ENCODE measurements at places on chromosomes 4 and X.
A peak's percentile ranks its signal among the peaks of the same experiment; 100 is the strongest.

- no peak for DNase-seq
Measured at GRCh38 chrX:6225288-6225910, 3.3 kb downstream of the NLGN4X start.

- no peak for DNase-seq
Measured at GRCh38 chr4:159416073-159416472, 313.2 kb downstream of the RAPGEF2 start.

DNA sequence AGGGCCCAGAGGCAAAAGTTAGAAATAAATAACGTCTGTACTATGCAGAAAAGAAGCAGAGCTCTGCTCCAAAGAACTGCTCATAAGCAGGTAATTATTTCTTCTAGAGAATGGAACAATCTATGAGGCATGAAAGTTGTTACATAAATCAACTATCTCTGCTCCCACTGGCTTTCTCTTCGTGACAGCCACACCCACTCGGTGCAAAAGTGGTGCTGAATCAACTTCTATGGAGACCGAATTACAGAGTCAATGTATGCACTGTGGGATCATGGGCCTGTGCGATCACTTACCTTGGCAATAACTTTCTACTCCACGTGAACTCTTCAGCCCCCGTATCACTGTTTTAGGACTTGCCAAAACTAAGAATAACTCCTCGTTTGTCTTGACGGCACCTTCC lies 99.4 kb upstream of the ATXN3L start:
- DNase-seq = no peak

DNA sequence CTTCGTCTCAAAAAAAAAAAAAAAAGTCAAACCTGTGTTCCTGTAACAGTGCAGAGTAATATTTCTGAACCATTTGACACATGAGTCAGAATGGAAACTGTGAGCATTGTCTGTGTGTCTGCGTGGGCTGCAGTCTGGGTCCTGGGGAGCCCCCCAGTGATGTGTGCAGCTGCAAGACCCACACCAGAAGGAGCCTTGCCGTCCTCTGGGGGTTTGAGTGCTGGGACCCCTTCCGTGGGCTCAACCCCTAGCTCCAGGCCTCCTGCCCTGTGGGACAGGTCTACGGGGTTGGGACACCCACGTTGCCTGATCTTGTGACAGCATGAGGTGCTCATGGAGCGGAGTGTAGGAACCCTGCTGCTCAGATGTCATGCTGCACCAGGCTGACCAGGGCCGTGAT lies 43.7 kb downstream of the DDX3X start:
- no peak for DNase-seq

GRCh38 chr4:4645743-4646142 lies 103.9 kb upstream of the STX18 start:
- no peak for DNase-seq

DNA sequence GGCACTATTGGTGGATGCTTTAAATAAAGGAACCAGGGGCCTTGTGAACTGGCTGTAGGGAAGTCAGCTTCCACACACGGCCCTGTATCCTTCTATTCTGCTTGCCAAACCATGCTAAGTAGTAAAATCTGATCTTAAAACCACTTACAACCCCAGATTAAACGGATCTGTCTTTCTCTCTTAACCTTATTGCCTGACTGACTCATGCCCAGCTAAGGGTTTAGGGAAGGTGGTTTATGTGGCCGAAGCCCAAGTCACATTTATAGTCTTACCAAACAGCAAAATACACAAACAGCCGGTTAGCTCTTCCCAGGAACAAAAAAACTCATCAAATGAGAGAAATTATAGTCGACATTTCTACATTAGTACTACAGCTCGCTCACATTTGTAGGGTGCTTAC lies 988.4 kb upstream of the TENM3 start:
- DNase-seq = no peak

- peak; percentile 60 for DNase-seq
Measured at GRCh38 chr4:89307446-89308160, at the start of gene GPRIN3. Gene GPRIN3 (minus strand): TSS chr4:89307800. CDS start chr4:89250110, 57,690 bp downstream.

- no peak for DNase-seq
Measured at GRCh38 chr4:11739992-11740391, 311.3 kb upstream of the HS3ST1 start.

DNA sequence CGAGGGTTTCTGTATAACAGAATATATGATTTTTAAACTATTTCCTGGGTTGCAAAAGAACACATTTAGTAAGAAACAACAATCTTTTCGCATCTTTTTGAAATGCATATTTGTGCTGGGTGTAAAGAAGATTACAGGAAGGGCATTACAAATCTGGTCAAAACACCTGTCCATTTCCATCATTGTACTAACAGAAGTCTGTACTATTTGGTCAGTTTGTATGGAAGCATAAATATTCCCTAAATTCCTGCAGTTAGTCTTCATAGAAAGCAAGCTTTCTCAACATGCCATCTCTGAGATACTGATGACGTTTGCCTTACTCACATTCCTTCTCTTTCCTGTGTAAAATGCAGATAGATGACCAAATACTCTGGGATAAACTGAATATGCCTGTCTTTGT lies 203.3 kb downstream of the NWD2 start:
- no peak for DNase-seq

DNA sequence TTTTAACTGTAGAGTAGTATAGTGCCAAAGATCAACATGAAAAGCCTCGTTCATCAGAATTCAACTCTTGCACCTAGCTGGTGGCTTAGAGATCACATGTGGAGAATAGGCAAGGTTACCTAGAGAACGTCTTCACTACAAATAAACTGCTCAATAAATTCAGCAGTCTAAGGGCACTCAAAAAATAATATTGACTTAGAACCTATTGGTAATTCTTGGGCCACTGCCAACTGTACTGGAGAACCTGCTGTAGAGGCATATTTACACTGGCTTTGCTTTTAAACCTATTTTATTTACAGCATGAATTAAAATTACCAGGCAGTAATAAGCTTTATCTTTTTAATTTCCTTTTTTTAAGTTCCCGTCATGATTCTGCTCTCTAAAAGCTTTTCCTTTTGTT lies 343.7 kb downstream of the PDHA2 start:
- no peak for DNase-seq

- DNase-seq = no peak
Measured at GRCh38 chr4:102308032-102308799, 37.1 kb downstream of the SLC39A8 start.

- no peak for DNase-seq
Measured at GRCh38 chr4:40845154-40845835, 95.5 kb downstream of the NSUN7 start.

- no peak for DNase-seq
Measured at GRCh38 chrX:20399728-20400414, 133.2 kb upstream of the RPS6KA3 start.

DNA sequence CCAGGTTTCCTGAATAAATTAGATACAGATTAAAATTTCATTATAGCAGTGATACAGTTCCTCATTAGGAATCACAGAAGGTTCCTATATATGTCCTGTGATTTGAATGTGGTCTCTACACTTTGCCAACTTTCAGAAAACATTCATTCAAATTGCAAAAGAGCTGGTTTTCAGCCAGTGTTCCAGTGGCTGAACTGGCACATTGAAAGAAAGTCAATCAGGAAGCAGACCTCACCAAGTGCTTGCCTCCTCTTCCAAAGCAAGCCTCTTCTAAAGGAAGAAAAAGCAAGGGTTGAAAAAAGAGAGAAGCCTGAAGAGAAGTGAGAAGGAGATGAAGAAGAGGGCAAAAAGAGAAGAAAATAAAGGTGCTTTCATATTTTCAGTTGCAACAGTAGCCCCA lies 12.7 kb downstream of the KLHL34 start:
- DNase-seq = no peak

DNA sequence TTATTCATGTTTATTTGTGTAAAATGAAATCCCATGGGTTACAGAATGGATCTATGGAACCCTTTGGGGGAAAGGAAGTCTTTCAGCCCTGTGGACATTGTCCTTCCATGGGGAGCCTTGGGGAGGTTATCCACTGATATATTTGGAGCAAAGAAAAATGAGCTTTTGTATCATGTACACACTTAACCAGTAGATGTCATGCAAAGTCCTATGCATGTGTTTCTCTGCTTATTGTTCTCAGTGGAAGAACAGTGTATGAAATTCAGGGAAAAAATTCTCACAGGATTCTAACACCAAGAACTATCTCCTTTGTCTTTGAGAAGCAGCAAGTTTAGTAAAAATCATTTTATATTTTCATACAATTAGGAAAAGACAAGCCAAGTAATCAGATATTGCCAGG lies 105.3 kb downstream of the DTHD1 start:
- no peak for DNase-seq

- DNase-seq = no peak
Measured at GRCh38 chr4:75429208-75429607, 85.0 kb downstream of the RCHY1 start.

DNA sequence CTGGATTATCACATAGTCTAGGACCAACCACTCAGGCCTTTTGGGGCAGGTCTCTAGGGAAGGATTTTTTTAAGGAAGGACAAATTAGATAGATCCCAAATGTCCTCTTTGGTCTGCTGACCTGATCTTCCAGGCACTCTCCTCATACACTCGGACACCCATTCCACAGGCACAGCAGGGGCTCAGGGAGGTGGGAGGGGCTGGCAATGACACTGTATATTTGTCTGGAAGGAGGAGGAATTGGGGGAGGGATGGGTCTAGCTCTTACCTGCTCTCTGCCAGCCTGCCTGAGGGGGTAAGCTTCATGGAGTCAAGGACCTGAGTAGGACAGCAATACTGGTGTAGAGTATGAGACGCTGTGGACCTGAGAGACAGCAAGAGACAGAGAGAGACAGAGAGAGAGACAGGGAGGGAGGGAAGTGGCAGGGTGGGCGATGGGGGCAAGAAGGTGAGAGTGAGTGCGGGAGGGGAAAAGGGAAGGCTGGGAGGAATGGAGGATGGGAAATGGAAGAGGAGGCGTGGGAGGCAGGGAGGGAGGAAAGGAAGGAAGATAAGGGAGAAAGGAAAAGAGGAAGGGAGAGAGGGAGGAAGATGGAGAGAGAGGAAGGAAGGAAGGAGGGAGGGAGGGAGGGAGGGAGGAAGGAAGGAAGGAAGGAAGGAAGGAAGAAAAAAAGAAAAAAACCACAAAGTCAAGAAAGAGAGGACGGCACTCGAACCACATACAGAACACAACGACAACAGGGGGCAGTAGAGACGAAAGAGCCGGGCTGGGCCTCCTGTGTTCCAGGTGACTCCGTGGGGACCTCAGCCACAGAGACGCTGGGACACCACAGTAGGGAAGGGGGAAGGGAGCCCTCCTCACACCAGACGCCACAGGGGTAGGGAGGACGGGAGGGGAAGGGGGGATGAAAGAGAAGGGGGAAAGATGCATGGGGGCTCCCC lies 1.8 kb downstream of the IQSEC2 start:
- no peak for DNase-seq

GRCh38 chr4:36961420-36961819 lies 283.1 kb upstream of the NWD2 start:
- DNase-seq = no peak

DNA sequence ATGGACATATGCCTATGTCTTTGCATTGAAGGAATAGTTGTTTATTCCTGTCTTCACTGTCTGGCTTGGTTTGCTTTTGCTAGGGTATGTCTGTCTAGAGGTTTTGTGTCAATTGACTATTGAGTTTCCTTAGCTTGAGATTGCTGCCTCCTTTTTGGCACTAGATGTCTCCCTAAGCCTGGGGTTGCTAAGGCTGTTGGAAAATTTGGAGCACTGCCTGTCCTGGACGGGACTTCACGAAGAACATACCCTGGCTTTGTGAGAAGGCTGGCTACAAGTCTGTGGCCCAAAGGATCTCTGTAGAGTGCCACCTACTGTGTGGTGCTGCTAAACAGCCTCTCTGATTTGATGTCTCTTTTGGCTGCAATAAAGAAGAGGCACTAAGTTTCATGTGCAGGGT lies 183.8 kb upstream of the NUDT10 start:
- no peak for DNase-seq

DNA sequence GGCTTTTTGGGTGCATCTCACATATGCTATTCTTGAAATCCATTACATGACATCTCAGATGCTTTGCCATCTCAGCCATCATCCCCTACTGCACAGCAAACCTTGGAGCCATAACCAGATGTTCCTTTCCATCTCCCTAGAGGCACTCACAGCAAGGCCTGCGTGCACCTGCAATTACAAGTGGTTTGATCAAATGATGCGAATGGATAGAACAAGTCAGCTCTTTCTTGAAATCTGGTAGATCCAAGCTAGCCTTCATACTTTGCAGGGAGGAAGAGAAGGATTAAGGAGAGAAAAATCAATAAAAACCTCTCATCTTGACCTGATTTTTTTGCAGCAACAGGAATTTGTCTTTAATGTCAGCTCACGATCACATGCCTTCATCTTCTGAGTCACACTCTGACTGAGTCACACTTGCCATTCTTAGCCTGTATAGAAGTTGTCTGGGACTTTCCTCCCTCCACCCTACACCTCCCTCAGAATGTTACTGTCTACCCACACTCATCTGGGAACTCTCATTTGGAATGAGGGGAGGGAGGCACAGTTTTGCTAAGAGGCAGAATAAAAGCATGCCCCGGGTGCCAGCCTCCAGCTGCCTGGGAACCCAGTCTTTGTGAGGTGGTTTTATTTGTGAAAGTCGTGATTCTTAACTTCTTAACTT lies 11.9 kb upstream of the TRIML1 start:
- no peak for DNase-seq

GRCh38 chrX:18353931-18354368 lies 538 bp downstream of the SCML2 start:
- no peak for DNase-seq

DNA sequence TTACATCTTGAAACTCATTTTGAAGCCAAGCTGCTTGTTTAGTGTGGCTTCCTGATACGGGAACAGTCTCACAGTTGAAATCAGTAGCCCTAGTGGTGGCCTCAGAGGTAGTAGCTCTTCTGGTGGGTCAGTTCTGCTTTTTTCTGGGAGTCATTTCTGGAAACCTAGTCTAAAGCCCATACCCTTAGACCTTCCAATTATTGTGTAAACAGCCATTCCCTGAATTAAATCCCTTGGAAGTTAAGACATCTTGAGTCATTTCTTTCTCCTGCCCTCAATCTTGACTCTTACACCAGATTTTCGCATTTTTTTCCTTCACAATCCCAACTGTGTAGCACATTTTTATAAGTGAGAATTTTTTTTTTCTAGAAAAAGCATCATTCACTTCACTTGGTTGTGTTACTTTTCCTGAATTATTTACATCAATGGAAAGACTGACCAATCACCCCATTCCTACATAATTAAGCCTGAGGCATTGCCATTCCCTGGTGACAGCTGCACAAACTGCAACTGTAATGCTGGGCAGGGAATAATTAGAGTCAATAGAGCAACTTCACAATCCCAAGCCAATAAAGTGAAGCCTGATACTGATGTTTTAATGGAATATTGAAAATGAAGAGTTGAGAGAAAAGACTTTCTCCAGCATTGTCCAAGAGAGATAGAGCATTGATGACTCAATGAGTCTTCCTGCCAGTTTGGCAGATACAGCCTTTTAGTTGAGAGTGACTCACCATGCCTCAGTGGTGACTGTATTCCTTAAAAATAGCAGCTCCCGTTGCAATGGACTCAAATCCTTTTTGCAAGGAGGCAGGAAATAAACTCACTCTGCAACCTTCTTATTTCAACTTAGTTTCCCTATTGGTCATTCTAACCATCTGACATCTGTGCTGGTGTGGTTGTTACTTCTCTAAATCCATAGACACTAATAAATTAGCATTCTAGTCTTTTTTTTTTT lies 13.0 kb upstream of the SEPSECS start:
- DNase-seq = no peak

- DNase-seq = no peak
Measured at GRCh38 chrX:48579259-48579658, 5.0 kb downstream of the RBM3 start.

All from CD4-positive, alpha-beta T cell treated with Interleukin-4 for 4 hours (primary cell).